ENCODE measurements at places on chromosomes 13 and 19.

DNA sequence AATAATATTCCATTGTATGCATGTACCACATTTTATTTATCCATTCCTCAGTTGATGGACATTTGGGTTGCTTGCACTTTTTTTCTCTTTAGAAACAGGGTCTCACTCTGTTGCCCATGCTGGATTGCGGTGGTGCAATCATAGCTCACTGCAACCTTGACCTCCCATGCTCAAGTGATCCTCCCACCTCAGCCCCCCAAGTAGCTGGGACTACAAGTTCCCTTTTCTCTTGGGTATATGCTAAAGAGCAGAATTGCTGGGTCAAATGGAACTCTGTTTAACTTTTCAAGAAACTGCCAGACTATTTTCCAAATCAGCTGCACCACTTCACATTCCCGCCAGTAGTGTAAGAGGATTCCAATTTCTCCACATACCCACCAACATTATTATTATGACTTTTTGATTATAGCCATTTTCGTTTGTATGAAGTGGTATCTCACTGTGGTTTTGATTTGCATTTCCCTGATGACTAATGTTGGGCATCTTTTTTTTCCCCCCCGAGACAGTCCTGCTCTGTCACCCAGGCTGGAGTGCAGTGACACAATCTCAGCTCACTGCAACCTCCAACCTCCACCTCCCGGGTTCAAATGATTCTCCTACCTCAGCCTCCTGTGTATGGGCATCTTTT is 7.6 kb upstream of the IPO5 start:
- DNase-seq: no peak

GRCh38 chr13:105255472-105255871 is 1280.0 kb downstream of the EFNB2 start:
- DNase-seq: no peak

- DNase-seq: no peak
These were observed 67.6 kb downstream of the TNFRSF19 start for GRCh38 chr13:23637829-23638228.

GRCh38 chr13:100898431-100898830 is 223.8 kb upstream of the TMTC4 start:
- no peak for DNase-seq

DNA sequence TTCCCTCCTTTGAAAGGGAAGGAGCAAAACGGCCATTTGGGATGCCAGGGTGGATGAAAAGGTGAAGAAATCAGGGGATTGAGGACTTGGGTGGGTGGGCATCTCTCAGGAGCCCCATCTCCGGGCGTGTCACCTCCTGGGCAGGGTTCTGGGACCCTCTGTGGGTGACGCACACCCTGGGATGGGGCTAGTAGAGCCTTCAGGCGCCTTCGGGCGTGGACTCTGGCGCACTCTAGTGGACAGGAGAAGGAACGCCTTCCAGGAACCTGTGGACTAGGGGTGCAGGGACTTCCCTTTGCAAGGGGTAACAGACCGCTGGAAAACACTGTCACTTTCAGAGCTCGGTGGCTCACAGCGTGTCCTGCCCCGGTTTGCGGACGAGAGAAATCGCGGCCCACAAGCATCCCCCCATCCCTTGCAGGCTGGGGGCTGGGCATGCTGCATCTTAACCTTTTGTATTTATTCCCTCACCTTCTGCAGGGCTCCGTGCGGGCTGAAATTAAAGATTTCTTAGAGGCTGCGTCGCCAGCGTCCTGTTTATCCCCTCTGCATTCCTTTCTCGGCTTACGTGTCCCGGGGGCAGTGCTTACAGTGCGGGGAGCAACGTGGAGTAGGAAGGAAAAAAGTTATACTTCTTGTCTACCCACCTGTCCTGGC is 15.2 kb upstream of the S1PR4 start:
- DNase-seq: no peak

DNA sequence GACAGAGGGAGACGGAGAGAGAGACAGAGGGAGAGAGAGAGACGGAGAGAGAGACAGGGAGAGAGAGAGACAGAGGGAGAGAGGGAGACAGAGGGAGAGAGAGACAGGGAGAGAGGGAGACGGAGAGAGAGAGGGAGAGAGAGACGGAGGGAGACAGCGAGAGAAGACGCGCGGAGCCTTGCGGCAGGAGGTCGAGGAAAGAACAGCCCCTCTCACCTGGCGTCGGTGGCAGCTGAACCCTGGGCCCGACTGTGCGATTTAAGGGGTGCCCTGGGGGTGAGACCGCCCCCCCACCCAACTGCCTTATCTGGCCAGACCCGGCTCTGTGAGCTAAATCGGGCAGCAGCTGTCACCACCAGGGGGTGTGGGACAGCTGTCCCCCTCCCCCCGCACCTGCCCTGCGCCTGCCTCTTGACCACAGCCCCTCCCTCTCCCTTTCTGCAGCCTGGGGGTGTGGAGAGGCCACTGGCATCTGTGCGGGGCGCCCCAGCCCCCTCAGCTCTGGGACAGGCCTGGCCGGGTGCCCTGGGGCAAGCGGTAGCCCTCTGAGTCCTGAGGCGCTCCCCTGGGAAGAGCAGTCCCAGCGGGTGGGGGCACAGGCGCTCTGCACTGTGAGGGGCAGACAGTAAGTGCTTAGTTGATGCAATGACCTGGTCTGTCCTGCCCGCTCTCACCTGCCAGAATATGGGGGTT is 10.8 kb downstream of the JOSD2 start:
- no peak for DNase-seq

DNA sequence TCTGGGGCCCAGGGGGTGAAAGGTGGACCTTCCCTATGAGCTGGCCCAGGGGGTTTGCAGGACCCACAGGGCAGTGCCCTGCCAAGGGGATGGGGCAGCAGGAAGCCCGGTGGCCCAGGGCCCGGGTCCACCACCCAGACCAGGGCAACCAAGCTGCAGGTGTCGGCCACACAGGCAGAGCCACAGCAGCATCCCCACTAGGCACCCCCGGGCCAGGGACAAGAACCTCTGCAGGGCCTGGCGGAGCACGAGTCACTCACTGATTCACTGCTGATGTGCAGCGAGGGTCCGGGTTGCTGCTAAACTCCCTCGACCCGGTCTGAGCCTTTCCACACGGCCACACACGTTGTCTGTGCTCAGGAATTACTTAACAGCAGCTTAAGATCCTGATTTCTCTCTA is 8.8 kb downstream of the FZR1 start:
- DNase-seq: no peak

GRCh38 chr19:7846155-7846646 is 16.2 kb downstream of the EVI5L start:
- DNase-seq: no peak

GRCh38 chr19:7595466-7596133 is at the start of gene CAMSAP3:
CAMSAP3 (plus strand) TSS chr19:7595863; CDS start chr19:7596003, 140 bp downstream.
- no peak for DNase-seq

- no peak for DNase-seq
These were observed 27.0 kb downstream of the OXGR1 start for GRCh38 chr13:96967248-96967745.

DNA sequence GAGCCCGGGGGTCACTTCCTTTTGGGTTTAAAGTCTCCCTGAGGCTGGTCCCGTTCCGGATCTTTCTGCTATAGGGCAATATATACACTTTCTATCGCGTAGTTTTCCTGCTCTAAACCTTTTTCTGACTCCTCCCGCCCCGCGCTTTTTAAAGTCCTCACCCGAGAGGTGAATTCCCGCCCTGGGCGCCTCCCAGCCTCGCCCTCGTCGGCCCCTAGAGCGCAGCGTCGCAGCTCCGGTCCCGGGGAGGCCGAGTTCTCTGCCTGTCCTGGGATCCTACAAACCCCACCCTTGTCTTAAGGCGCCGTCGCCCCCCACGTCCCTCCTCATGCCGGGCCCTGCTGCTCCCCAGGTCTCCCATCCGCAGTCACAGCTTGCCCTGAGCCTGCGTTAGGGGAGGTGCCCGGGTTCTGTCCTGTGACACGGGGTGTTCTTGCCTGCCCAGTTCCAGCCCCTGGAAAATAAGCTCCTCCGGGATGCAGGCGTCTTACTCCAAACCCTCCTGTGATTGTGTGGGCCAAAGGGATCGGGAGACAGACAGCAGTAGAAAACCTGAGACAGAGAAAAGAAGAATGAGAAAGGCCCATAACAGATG is 491 bp downstream of the ZNF525 start:
- no peak for DNase-seq

GRCh38 chr13:76516013-76516412 is 370.2 kb downstream of the KCTD12 start:
- peak; percentile 34 for DNase-seq

- DNase-seq: no peak
These were observed 69.9 kb downstream of the ARHGEF18 start for GRCh38 chr19:7418596-7418995.

DNA sequence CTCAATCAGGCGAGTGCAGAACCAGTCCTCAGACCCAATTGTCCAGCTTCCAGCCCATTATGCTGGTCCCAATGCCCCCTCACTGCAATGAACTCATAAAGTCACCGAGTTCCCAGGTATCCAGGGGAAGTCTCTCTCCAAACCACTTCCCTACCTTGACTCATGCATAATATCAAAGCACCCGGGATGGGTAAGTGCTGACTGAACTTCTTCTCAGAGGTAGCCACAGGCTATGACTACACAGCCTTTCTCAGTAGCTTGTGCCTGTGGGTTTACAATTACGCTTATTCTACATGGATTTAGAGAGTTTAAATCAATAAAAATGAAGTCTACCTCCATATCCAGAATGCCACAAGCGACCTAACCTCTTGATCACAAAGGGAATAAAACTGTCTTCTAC is 1.7 kb upstream of the C13orf42 start:
- no peak for DNase-seq

GRCh38 chr19:48511321-48511731 is 309 bp downstream of the LMTK3 start:
- no peak for DNase-seq

GRCh38 chr13:102033386-102033785 is 368.5 kb downstream of the FGF14 start:
- DNase-seq: no peak

- no peak for DNase-seq
These were observed 880.2 kb downstream of the PCDH9 start for GRCh38 chr13:66349966-66350365.

GRCh38 chr19:3826163-3826562 is 40.0 kb upstream of the MATK start:
- DNase-seq: no peak

GRCh38 chr19:31330761-31331160 is 18.5 kb downstream of the TSHZ3 start:
- DNase-seq: no peak

DNA sequence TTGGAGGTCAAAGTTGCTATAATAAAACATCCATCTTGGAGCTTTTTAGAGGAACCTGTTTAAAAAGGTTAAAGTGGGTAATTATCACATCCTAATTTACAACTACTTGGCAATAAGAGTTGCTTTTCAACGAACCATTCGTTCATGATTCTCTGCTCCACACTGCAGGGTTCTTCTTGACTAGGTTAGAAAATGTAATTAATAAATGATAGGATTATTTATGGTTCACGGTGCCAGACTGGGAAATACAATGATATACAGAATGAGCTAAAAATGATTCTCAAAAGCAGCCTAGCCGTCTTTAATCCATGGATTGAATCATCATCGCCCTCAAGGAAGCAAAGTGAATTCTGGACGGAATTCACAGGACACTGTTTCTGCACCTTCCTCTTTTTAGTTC is 291.2 kb downstream of the TEX29 start:
- DNase-seq: no peak

DNA sequence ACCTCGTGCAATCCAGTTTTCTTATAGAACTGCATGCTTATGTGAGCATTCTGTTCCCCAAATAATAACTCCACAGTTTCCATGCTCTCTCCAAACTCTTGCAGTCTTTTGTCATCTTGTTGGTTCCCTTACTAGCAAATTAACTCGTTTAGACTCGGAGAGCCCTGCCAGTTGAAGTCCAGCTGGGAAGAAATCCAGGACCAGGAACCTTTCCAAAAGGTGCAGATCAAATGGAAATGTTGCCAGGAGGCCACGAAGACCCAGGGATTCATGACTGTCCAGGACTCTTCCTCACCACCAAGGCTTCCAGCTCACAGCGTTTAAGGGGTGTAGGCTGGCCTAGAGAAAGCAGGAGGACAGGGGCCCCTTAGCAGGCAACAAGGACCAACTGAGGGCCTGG is 2.1 kb upstream of the TDRD12 start:
- no peak for DNase-seq

- no peak for DNase-seq
These were observed 185.4 kb downstream of the KDM4B start for GRCh38 chr19:5154129-5154798.

GRCh38 chr19:45526971-45527370 is 19.7 kb downstream of the VASP start:
- no peak for DNase-seq
